ENCODE measurements at places on chromosomes 3 and 15.

- DNase-seq: no peak
These were observed 46.2 kb downstream of the IGSF11 start for GRCh38 chr3:118988198-118989130.

DNA sequence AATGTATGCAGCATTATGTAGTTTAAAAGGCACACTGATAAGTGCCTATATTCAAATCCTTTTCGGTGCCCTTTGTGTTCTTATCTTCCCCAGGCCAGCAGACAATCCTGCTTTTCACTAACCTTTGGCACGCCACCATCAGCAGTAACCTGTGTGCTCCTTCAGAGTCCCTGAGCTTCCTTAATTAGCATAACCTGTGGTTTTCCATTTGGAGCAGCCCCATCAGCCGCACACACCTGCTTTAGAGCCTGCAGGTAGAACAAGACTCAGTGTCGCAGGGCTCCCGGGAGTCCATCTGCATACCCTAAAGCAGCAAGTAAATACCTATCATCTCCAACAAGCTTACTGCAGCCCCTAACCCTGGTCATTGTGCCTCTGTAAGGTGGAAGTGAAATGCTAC, 755.1 kb downstream of the ROBO2 start:
- DNase-seq: no peak

DNA sequence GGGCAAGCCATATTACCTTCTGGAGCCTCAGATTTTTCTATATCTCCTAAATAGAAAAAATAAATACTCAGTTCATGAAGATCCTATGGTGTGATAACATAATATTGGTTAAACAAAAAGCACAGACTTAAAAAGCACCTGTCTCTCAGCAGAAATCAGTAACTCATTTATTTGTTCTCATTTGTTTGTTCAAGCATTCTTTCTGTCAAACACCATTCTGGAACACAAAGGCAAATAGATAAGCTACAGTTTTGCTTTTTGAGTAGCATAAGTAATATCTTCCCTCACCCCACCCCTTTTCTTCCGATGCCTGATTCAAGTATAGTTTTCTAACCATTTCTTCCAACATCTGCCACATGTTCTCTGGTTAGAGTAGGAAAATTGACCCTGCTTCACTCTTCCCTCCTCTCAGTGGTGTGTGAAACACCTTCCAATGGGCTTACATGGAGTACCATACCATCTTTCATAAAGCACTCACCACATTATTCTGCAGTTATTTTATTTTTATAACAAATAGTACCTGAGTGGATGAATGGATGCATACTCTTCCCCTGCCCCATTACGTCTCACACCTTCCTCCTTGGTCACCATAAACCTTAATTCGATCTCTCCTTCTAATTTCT, 8.4 kb upstream of the IL1RAP start:
- no peak for DNase-seq

DNA sequence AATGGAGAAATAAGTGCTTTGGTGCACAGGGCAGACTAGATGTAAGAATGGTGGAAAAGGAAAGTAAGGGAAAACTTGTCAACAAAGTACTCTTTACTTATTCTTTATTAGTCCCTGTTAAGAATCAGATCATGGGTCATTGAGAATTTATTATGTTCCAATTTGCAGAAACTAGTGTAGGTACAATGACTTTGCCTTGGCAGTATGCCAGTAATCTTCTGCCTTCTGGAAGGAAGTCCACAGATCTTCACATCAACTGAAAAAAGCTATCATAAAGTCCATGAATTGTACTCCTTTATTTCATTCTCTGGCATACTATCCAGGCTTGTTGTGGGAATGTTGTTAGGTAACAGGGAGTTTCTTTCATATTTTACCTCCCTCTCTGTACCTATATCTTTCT, 88.2 kb upstream of the FLNB start:
- no peak for DNase-seq

DNA sequence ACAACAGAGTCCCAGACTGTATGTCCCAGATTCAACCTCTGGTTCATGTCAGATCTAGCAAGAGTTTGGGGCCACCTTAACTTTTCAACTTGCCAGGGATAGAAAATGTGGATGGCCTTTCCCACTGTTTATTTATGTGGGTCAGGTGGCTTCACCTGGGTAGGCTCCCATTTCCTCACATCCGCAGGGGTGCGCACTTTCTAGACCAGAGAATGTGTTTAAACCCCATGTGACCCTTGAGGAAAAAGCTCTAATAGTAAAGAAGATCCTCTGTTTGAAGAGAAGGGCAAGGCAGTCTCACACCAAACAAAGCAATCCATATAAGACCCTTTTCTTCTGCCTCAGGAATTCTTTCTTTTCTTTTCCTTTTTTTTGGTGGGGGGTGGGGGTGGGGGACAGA, 167.2 kb upstream of the TSC22D2 start:
- no peak for DNase-seq
